ENCODE measurements at places on chromosomes 5 and 9.
A peak's percentile ranks its signal among the peaks of the same experiment; 100 is the strongest.

GRCh38 chr9:114580609-114581193 is 6.9 kb upstream of the ATP6V1G1 start:
- no peak for DNase-seq

DNA sequence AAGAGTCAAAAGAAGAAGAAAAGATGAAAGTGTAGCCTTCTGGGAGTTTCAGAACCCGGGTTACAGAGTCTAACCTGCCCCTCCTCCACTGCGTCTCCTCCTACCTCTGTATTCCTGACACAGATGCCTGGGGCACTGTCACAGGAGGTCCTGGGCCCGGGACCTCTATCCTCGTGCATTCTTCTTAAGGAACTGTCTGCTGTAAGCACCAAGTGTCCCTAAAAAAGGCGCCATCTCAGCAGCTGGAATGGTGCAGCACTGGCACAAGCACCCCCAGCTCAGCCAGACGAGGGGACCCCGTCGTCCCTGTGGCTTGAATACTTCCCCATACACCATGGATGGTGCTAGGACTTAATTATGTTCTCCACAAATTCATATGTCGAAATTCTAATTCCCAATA is 35.8 kb upstream of the MVB12B start:
- no peak for DNase-seq

DNA sequence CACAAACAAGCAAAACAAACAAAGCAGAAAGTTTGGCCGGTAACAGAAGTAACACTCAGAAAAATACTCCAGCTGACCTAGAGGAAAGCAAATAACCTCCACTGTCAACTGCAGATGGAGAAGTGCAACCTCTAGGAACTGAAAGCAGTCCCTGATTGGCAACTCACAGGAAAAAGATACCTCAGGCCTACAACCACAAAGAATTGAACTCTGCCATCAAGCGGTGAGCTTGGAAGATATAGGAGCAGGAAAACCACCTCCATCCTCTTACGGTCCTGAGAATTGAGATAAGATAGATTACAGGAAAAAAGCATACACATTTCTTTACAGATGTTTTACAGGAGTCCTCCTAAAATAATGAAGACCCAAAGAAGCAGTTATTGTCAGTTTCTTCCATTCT is 184.5 kb downstream of the PDZD2 start:
- no peak for DNase-seq

DNA sequence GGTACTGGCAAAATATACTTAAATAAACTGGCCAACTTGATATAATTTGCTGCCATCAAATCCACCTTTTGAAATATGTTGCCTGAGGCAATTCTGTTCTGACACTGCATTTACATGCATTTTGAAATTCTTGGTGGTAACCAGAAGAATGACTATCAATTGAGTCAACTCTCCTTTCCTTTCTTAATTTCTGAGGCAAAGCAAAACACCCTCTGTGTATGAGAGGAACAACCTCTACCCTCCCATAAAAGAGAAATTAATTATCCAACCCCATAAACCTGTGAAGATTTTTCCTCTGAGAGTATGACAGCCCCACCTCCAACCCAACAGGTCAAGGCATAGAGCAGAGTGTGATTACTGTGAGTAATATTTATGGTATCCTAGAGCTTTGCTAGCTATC is 286.8 kb downstream of the NR2F1-AS1 start:
- DNase-seq = no peak

GRCh38 chr5:122420091-122420490 is 108.1 kb downstream of the SNCAIP start:
- DNase-seq = no peak

DNA sequence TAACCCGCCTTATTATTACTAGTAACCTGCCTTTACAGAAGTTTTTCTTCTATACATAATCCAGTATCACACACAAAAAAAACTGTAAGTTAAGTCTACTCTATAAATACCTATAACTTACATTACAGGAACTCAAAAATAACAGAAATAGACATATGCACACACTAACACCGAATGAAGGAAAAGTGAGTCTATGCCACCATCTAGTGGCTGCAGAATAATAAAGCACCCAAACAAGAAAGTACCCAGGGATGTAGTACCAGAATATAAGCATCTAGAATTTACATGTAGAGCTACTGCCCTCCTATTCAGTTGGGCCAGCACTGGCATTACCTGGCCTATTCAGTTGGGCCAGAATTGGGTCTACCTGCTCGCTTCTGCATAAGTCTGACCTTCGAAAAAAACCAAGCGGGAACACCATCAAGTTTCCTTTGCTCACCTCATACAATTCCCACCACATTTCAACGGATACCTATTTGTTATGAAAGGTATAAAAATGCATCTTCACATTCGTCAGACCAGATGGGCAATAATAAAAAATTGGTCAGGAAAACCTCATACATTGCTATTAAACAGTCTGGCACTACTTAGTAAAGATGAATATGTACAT is 4.0 kb upstream of the NIPSNAP3A start:
- peak; percentile 2 for DNase-seq

DNA sequence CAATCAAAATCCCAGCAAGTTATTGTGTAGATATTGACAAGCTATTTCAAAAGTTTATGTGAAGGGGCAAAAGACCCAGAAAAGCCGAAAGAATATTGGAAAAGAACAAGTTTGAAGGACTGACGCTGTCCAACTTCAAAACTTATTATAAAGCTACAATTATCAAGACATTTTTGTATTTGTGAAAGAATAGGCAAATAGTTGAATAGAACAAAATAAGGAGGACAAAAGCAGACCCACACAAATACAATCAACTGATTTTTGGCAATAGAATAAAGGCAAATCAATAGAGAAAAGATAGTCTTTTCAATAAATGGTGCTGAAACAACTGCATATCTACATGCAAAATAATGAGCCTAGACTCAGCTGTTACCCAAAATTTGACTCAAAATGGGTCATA is 807.7 kb upstream of the CDH6 start:
- no peak for DNase-seq

GRCh38 chr9:87770616-87771315 is 44.8 kb downstream of the CTSL start:
- no peak for DNase-seq

DNA sequence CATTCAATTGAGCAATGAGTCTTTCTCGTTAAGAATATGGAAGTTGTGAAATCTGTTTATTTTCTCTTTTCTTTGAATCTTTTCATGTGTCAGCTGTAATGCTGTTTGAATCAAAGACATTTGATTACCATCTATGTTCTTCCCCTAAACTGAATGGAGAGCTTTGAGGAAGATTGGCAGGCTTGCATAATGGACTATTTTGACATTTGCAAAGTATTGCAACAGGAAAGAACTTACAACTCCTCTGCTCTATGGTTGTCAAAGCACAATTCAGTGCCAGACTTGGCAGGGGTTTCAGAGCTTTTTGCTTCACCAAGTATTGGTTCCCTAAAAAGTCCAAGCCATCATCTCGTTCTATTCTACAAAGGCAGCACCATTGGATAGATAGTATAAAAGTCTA is 549.0 kb upstream of the NUDT12 start:
- DNase-seq = no peak

- DNase-seq = peak; percentile 44
Observed at GRCh38 chr9:15192856-15193255, 114.2 kb downstream of the TTC39B start.

GRCh38 chr5:160378330-160378729 is 7.9 kb upstream of the C1QTNF2 start:
- no peak for DNase-seq

DNA sequence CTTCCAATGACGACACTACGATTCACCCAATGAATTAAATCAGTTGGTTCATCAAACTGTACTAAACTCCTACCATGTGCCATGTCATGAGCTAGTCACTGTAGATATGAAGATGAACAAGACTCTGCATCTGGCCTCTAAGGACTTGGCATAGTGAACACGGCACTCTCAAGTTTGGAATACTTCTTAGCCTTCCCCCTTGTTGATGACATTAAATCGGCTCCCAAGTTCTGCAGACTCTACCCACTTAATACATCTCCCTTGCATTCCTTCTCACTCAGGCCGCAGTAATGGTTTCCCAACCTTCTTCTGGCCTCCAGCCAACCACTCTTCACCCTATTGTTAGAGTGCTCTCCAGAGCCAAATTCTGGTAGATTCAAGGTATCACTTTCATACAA is 184.7 kb downstream of the MAPKAP1 start:
- no peak for DNase-seq

DNA sequence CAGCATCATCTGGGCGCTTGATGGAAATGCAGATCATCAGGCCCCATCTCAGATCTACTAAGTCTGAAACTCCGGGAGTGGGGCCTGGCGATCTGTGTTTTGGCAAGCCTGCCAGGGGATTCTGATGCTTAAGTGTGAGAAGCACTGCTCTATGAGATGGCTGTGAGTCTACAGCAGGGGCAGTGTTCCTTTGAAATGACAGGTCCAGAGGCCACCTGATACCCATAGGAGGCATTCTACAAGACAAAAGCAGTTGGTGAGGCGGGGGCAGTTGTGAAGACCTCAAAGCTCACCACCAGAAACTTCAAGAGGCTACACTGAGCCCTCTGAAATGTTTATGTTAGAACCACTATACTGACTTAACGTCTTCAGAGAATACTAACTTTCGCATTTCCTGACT is 86.9 kb upstream of the SPATA31D4 start:
- no peak for DNase-seq

- no peak for DNase-seq
Observed at GRCh38 chr9:89514337-89514736, 16.4 kb upstream of the SEMA4D start.
